Effector memory CD4-positive, alpha-beta T cell (primary cell): ENCODE measurements at places on chromosomes 6 and 20.

DNA sequence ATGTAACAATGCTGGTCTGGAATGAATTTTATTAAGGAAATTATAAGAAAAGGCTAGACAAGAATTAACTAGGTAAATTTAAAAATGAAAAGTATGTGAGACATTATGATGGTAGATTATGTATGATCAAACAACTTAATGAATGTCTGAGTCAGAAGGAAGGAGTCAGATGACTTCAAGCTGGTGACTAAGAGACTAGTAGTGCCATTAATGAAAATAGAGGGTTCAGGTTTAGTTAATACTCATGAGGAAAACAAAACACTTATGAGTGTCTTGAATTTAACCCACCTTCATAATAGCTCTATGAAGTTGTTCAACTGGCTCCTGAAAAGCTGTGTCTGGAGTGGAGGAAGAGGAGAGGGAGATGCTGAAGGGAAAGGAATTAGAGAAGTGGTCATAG lies 256.3 kb downstream of the ADGRB3 start:
- DNase-seq = no peak

DNA sequence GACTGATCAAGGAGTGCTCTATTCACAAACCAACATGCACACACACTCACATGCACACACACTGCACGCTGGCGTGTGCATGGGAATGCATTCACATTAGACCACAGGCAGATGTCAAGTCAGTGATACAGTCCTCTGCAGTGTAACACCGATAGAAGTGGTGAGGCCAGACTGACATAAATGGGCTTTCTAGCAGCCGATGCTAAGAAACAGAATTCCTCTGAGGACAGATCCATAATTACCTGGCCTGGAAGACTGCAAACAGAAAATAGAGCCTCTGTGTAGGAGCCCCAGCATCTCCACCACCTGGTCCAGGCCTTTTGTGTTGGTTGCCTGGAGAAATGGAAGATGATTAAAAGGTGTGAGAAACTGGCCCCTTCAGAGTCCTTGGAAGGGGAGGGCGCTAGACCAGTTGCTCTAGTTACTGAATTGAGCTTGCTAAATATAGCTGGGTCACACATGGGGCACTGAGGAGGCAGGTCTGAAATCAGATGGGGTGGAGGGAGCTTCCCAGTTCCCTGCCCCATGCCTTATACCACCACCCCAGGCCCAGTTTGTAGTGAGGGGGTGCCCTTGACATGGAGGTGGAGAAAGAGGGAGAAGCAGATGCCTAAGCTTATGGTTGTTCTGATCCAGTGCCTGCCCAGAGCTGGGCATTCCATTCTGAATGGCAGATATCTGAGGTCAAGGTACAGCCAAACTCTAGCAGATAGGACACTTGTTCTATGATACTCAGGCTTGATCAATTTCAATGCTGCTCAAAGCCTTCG lies 233.8 kb downstream of the LRFN2 start:
- no peak for DNase-seq

- no peak for DNase-seq
Measured at GRCh38 chr6:93550551-93551276, 131.4 kb upstream of the EPHA7 start.

DNA sequence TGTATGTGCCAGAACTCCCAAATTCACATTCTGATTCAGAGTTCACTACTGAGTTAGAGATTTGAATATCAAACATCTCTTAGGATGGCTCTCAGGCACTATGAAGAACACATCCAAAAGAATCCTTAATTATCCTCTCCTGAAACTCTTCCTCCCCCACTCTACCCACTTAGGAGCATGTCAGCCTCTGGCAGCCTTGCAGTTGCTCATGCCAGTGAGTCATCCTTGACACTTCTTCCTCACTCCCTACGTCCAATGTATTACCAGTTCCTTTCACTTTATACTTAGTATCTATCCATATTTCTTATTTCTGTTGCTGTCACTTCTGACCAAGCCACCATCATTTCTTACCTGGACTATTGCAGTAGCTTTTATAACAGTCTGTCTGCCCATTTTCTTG lies 192.0 kb upstream of the IMPG1 start:
- no peak for DNase-seq

DNA sequence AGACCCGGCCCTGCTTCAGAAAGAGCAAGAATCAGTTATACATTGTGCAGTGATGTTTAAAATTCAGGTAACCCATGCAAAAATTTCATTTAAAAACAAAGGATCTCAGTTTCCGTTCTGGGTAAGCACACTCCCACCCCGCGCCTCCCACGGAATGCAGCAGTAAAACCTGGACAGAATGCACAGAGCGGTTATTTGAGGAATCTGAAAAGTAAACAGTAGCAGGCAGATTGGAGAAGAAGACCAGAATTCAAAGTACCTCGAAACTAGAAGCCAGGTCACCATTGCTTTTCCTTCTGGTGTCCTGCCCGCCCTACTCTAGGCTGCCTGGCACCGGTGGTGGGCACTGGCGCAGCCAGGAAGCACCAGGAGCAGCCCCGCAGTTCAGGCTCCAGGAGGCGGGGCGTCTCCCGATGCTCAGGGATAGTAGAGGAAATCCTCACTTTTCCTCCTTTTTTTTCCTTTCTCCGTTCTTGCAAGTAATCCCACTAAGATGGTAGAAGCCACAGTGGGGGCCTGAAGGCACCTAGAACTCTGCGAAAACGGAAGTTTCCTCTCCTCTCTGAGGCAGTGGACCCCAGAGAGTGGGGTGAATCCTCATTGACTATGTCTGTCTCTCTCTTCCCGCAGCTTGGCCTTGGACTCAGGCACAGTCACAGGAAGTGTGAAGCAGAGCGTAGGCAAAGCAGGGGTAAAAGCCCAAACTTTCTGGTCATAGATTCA lies 28.3 kb downstream of the METTL24 start:
- DNase-seq = no peak

DNA sequence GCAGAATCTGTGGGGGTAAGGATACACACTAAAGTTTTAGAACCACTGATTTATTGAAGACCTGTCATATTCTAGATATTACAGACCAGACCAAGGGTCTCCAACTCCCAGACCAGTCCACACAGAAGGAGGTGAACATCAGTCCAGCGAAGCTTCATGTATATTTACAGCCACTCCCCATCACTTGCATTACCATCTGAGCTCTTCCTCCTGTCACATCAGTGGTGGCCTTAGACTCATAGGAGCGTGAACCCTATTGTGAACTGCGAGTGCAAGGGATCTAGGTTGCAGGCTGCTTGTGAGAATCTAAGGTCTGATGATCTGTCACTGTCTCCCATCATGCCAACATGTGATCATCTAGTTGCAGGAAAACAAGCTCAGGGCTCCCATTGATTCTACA lies 5.0 kb upstream of the BCLAF1 start:
- no peak for DNase-seq

GRCh38 chr6:100721256-100721655 lies 159.9 kb downstream of the ASCC3 start:
- DNase-seq = no peak

GRCh38 chr6:148021165-148021564 lies 321.5 kb upstream of the SASH1 start:
- DNase-seq = no peak

DNA sequence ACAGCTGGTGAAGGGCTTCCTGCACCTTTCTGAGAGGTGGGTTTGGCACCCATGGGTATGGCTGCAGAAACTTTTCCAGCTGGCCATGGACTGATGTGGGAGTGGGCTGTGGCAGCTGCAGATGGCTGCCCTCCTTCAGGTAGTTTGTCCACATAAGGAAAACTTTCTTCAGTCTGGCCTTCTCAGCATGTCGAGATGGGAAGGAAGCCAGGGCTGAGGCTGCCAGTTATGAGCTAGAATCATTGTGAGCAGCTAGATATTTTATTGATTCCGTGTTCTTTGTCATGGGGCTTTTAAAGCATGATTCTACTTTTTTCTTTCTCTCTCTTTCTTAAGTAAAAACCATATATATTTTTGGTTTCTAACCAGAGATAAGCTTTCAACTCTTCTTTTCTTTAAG lies 16.6 kb downstream of the NKX2-4 start:
- DNase-seq = no peak

DNA sequence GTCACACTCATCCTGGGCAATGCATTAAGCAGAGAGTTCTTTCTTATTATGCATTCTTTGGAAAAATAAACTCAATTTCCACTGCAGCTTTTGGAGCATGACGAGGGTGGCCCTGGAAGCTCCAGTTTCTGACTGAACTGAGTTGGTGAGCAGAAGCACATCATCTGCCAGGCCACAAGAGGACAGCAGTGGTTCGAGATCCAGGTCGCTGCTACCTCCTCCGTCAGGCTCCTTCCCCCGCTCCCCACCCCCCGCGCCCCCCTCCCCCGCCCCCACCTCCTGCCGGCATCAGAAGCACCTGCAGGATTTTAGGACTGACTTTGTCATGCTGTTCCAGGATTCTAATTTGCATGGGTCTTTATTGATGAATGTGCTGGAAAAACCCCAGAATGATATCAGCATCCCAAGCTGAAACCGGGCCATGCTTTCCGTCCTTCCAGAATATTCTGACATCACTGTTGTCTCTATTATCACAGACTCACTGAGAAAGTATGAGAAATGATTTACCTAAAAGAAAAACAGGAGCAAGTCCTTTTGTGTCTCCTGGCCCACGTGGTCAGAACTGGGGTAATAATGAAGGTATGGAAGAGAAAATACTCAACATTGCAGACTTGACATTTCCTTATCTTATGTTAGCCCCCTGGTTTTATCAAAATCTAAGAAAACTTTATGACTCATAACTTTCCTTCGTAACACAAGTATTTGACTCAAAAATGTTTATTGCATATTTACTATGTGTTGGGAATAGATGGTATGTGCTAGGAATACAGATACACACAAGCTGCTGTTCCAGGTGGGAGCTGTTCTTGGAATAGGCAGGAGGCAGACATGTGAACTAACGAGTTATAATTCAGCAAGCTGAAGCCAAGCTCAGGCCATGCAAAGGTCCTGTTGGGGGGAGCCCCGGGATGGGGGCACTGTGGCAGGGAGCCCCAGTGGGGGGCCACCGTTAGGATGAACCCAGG lies 220.2 kb upstream of the EXOC2 start:
- DNase-seq = no peak

DNA sequence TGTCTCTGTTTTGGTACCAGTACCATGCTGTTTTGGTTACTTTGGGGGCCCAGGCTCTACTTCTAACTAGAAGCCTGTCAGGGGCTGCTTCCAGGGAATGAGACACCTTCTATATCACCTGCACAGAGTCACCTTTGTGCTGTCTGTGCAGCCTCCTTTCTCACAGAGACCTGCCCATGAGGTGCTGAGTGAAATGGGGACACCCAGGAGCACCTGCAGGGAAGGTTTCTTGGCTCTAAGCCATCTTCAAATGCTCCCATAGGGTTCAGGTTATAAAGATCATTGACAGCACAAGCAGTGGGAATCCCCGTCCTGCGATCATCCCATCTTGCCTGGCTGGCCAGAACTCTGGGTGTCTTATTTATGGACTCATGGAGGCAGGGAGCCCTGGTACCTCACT lies 19.1 kb downstream of the GABRR2 start:
- DNase-seq = no peak

DNA sequence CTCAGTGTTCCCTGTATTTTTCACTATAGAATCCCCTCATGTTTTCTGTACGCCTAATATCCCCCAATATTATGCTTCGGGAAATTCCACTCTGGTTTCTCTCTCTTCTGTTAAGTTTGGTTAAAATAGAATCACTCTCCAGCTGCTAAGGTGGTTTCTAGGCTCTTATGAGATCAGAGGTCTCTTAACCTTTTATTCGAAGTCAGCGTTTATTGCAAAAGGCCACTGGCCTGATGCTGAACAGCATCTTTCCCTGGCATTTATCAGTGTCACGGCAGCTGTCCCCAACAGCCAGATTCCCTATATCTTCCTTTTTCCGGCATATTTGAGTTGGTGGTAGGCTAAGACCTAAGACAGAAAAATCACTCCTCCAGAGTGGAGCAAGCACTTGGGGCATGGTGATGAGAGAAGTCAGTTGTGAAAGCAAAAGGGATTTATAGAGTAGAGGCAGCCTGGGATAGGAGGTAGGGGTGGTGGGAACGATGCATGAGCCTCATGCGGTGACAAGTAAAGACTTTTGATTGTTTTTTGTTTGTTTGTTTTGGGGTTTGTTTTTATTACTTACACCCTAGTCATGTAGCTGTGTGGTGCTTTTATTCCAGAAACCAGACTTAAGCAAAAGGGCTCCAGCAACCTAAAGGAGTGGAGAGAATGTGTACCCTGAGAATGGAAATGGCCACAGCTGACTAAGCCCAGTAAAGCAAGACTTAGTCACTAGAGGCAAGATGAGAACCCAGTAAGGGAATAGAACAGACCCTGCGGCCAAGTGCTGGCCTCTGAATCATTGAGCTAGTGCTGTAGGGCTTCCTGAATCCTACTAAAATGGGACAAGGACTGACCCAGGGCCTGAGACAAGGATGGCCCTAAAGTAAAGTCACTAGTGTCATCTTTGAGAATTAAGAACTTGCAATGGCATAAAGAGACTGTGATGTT lies 233.0 kb upstream of the PRND start:
- no peak for DNase-seq

DNA sequence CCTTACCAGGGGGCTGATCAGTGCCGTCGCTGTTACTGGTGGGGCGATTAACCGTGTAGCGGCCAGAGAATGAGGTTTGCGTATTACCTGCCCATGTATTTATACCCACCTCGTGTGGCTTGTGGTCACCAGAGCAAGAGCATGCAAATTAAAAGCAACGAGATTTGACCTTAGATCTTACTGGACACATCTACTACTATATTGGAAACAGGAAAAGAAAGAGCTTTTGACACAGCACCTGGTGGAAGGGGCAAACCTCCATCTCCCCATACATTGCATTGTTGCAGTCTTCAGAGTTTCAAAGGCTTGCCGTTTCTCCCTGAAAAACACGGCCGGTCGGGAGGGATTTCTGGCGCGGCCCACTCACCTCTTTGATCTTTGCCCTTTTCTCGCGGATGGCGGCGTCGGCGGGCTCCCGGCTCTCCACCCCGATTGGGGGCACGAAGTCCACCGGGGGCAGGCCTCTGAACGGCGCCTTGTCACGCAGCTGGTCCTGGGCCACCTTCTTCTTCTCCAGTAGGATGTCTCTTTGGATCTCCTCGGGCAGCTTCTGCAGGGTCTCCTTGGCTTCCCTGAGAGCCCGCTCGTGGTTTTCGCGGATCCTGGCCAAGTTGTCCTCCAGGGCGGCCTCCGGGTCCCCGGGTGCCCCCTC lies 1.3 kb downstream of the MAN1A1 start:
- peak; percentile 19 for DNase-seq

DNA sequence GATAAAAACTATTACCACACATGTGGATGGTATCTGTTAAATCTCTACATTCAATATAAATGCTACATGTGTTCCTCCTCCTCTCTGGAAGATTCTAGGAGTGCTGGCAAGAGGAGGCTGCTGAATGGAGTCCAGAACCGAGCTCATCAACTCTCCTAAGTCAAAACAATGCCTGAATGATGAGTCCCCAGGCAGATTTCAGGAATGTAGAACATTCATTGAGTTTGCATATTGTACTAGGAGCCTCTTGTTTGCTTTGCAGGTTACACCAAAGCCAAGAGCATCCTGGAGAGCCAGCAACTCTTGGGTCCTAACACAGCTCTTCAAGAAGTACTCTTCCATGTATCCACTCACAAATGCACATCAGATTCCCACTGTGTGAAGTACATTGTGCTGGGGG lies 117.6 kb upstream of the UST start:
- no peak for DNase-seq

- no peak for DNase-seq
Measured at GRCh38 chr6:56916849-56917551, 37.9 kb upstream of the BEND6 start.
